ENCODE measurements at places on chromosomes 3 and 15.

DNA sequence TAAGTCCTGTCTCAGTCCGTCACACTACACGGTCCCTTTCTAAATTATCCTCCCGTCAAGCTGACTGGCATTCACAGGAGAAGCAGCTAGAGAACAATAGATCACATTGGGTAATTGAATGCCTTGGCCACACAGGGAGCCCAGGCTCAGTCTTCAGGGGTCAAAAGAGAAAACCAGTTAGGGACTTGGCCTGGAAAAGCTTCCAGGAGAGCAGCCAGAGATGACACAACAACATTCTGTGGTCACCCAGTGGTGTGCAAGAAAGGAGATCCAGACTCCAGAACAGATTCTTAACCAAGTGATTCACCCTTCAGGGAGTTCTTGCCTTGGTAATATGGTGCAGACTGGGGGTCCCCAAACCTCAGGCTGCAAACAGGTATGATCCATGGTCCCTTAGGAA lies 15.9 kb downstream of the ARHGAP31 start:
- H3K4me3 ChIP-seq: no peak overlapping the region
- DNase-seq: no peak
- H3K4me1 ChIP-seq: peaks cover 9% of the 10 kb centered on the region
- no peaks in the 10 kb centered on the region for H3K27me3 ChIP-seq
- H3K36me3 ChIP-seq: peaks cover 5% of the 10 kb centered on the region

DNA sequence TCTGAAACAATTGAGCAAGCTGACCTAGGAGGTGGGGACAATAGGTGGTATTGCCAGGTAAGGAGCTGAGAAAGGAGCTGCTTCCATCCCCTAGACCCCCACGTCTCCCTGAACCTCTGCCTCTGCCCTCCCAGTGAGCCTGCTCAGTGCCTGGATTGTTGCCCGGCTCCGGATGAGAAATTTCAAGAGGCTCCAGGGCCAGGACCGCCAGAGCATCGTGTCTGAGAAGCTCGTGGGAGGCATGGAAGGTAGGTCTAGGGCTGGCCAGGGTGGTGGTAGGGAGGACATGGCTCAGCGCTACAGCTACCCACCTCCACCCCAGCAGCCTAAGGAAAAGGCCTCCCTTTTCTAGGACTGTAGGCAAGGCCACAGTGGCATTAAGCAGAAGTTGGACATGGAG lies 13.3 kb downstream of the DUOX1 start:
- H3K4me1 ChIP-seq: peaks cover 5% of the 10 kb centered on the region
- no peak overlapping the region for H3K4me3 ChIP-seq
- DNase-seq: no peak
- H3K36me3 ChIP-seq: no peaks in the 10 kb centered on the region
- no peaks in the 10 kb centered on the region for H3K27me3 ChIP-seq

GRCh38 chr3:26011276-26011675 lies 221.4 kb downstream of the OXSM start:
- DNase-seq: no peak
- H3K4me1 ChIP-seq: no peaks in the 10 kb centered on the region
- H3K27me3 ChIP-seq: no peaks in the 10 kb centered on the region

DNA sequence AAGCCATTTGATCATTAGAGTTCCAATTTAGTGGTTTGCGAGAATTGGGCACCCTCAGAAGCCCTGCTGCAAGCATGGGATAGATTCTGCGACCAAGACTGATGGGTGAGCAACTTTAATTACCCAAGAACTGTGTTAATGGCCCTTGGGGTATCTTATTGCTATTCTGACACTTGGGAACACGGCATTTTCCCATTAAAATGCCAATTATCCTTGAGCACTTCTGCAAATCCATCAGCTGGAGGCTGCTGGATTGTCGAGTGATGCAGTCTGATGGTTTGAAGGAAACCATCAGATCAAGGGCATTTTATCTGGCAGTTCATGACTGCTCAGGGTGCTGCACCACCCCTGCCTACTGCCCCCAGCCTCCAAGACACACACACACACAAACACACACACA lies 183.6 kb upstream of the PROK2 start:
- no peak for DNase-seq
- H3K4me1 ChIP-seq: no peaks in the 10 kb centered on the region
- H3K36me3 ChIP-seq: no peaks in the 10 kb centered on the region

DNA sequence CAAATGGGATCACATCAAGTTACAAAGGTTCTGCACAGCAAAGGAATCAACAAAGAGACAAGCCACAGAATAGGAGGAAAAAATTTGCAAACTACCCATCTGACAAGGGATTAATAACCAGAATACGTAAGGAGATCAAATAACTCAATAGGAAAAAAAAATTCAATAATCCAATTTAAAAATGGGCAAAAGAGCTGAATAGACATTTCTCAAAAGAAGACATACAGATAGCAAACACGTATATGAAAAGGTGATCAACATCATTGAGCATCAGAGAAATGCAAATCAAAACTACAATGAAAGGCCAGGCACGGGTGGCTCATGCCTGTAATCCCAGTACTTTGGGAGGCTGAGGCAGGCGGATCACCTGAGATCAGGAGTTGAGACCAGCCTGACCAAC lies 23.5 kb upstream of the CPEB1 start:
- H3K36me3 ChIP-seq: no peaks in the 10 kb centered on the region
- no peak for DNase-seq
- peaks cover 33% of the 10 kb centered on the region for H3K27me3 ChIP-seq

GRCh38 chr15:91919014-91919534 lies 65.6 kb downstream of the SLCO3A1 start:
- no peak for DNase-seq
- H3K4me3 ChIP-seq: no peak overlapping the region
- peaks cover 63% of the 10 kb centered on the region for H3K4me1 ChIP-seq
- no peak overlapping the region for H3K27ac ChIP-seq
- H3K36me3 ChIP-seq: peaks cover 11% of the 10 kb centered on the region

- H3K36me3 ChIP-seq: peaks cover 6% of the 10 kb centered on the region
- no peaks in the 10 kb centered on the region for H3K27me3 ChIP-seq
- no peak for DNase-seq
- H3K4me3 ChIP-seq: no peak overlapping the region
- H3K4me1 ChIP-seq: peaks cover 32% of the 10 kb centered on the region
These were observed 70.7 kb downstream of the XXYLT1 start for GRCh38 chr3:195200010-195200822.

DNA sequence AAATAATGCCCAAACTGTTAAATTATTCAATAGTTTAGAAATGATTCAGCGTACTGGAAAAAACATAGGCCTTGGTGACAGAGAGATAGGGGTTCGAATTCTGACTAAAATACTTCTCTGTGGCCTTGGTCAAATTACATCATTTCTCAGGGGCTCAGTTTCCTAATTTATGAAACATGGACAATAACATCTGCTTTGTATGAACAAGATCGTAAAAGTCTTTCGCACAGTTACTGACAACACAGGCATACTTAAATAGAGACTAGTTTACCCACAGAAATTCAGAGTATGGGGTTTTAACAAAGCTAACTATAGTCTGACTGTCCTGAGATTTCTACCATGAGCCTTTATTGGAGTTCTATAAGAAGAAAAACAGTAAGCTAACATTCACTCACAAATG lies 440.4 kb downstream of the FHIT start:
- H3K4me1 ChIP-seq: no peaks in the 10 kb centered on the region
- no peak for DNase-seq
- no peak overlapping the region for H3K4me3 ChIP-seq
- H3K27ac ChIP-seq: no peak overlapping the region
- H3K36me3 ChIP-seq: no peaks in the 10 kb centered on the region

DNA sequence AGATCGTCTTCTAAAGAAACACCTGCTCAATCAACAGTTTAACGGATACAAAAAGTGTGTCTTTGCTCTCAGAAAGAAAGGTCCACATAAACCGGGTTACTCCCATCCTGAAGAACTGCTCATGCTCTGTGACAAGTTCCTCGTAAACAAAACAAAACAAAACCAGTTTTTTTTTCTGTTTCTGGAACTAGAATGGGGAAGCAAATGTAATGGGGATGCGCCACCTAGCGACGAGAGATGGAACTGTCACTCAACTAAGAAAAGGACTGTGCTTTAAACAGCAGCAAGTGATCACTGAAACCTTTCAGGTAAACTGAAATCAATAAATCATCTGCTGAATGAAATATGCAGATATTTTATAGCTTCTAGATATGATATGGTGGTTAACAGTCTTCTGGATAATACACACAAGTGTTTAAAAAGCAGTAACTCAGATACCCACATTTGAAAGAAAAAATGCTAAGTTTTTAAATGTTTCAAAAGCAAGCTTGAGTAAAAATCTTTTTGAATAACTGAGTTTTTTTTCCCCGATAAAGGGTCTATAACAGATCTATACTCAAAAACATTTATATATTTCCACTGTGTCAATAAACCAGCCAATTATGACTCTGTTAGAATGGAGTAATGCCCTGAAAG lies 10.9 kb downstream of the TM2D3 start:
- DNase-seq: peak; percentile 82
- H3K4me1 ChIP-seq: peaks cover 21% of the 10 kb centered on the region
- H3K27ac ChIP-seq: peak overlapping the region; percentile 97
- peaks cover 60% of the 10 kb centered on the region for H3K36me3 ChIP-seq

- no peaks in the 10 kb centered on the region for H3K27me3 ChIP-seq
- H3K36me3 ChIP-seq: peaks cover 6% of the 10 kb centered on the region
These were observed 41.9 kb downstream of the LIPC start for GRCh38 chr15:58473724-58474123.

DNA sequence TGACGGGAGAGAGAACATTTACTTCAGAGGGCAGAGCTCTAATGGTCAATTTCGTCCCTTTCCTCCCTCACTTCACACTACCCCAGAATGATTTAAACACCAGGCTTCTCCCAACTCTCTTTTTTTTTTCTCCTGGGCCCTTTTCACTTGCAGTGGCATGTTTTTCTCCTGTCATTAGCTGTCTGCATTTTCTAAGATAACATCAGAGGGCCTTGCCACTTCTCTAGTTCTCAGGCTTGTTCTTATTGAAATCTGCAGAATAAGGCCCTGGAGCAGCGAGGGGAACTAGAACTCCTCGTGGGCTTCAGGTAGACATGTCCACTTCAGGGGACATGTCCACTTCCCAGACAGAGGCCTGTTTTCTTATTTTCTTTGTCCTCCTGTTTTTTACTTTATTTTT lies 514.4 kb upstream of the TBL1XR1 start:
- H3K27me3 ChIP-seq: no peaks in the 10 kb centered on the region
- H3K4me1 ChIP-seq: no peaks in the 10 kb centered on the region
- H3K4me3 ChIP-seq: no peak overlapping the region
- H3K36me3 ChIP-seq: peaks cover 3% of the 10 kb centered on the region

DNA sequence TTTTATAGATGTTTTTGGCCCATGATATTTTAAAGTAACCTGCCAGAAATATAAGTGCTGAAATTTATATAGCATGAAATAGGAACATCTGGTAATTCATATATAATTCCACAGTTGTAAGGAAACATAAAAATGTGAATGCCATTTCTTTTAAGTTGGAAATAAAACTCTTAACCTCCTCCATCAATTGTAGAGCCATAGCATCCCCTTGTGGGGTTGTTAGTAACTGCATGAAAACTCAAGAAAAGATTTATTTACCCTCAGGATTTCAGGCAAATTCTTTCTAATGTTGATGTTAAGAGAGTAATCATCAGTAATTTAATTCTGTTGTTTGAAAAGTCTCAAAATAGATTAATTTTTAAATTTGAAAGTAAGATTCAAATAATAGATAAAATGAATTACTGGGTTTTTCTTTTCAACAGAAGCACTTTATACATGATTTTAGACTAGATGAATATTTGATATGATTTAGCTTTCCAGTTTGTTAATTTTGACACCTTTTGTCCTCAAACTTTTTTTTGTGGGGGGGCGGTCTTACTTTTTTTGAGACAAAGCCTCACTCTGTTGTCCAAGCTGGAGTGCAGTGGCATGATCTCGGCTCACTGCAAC lies 74.7 kb downstream of the RASA2 start:
- no peaks in the 10 kb centered on the region for H3K27me3 ChIP-seq
- H3K36me3 ChIP-seq: peaks cover 26% of the 10 kb centered on the region
- H3K27ac ChIP-seq: no peak overlapping the region
- H3K4me1 ChIP-seq: peaks cover 19% of the 10 kb centered on the region

GRCh38 chr3:46093966-46094365 lies 66.7 kb upstream of the XCR1 start:
- H3K36me3 ChIP-seq: no peaks in the 10 kb centered on the region
- no peaks in the 10 kb centered on the region for H3K27me3 ChIP-seq
- no peak for DNase-seq
- H3K4me1 ChIP-seq: peaks cover 56% of the 10 kb centered on the region

- no peak for DNase-seq
- H3K36me3 ChIP-seq: no peaks in the 10 kb centered on the region
- no peaks in the 10 kb centered on the region for H3K4me1 ChIP-seq
- H3K4me3 ChIP-seq: no peak overlapping the region
- H3K27me3 ChIP-seq: no peaks in the 10 kb centered on the region
These were observed 22.9 kb upstream of the TPM1 start for GRCh38 chr15:63019511-63020109.

DNA sequence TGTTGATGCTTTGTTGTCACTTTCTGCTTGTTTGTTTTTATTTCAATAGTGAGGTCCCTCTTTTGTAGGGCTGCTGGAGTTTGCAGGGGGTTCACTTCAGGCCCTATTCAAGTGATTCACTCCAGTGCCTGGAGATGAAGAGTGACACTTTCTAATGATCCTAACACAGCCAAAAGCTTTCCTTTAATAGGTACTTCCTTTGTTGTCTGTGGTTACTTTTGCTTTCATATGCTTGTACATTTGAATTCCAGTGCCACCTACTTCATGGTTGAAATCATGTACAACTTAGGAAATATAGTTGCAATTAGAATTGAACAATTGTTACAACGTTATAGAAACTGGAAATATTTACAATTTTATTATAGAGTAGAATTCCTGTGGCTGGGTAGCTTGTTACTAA lies 466.8 kb upstream of the EPHA3 start:
- H3K36me3 ChIP-seq: no peaks in the 10 kb centered on the region
- H3K4me3 ChIP-seq: no peak overlapping the region
- no peaks in the 10 kb centered on the region for H3K4me1 ChIP-seq
- no peaks in the 10 kb centered on the region for H3K27me3 ChIP-seq
- no peak for DNase-seq
- H3K27ac ChIP-seq: no peak overlapping the region

- H3K36me3 ChIP-seq: no peaks in the 10 kb centered on the region
- no peak overlapping the region for H3K27ac ChIP-seq
- H3K4me1 ChIP-seq: no peaks in the 10 kb centered on the region
- H3K4me3 ChIP-seq: no peak overlapping the region
- no peak for DNase-seq
These were observed 125.8 kb downstream of the ECT2 start for GRCh38 chr3:172876297-172876696.

DNA sequence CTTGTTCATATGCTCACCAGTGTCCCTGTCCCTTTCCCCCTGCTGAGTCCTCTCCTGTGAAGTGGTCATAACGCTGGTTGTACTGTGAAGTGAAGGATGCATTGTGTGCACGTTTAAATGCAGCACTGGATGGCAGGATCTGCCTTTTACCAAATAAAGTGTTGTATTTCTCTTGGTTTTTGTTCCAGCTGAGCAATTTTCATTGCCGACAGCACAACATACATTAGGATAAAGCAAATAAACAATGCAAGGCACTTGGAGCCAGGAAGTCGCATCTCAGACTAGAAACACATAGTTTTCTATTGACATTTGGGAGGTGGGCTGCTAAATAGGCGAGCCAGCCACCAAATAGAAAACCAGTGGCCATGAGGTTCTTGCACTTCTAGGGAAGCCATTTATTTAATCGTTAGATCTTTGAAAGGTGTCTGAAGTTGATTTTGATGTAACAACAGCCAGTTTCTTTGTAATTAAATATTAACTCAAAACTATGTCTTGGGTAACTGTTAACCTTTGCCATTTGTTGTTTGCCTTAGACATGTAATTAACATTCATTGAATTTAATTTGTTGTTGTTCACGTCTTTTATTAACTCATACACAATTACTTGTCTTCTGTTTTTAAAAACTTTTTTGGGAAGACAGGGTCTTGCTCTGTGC lies 185.3 kb downstream of the FNDC3B start:
- no peaks in the 10 kb centered on the region for H3K27me3 ChIP-seq
- H3K4me3 ChIP-seq: no peak overlapping the region
- peaks cover 2% of the 10 kb centered on the region for H3K36me3 ChIP-seq
- DNase-seq: no peak
- H3K4me1 ChIP-seq: peaks cover 5% of the 10 kb centered on the region

Measured in central memory CD8-positive, alpha-beta T cell (primary cell).